ENCODE measurements at places on chromosomes 12 and 14.

GRCh38 chr14:68306934-68307789, 485.7 kb downstream of the ZFP36L1 start:
- DNase-seq: no peak

GRCh38 chr12:6049992-6050391, 74.5 kb downstream of the VWF start:
- DNase-seq: no peak

- no peak for DNase-seq
Observed at GRCh38 chr14:102777711-102778337, 575 bp downstream of the TRAF3 start.

GRCh38 chr12:62758216-62758615, 176.7 kb downstream of the PPM1H start:
- DNase-seq: no peak

DNA sequence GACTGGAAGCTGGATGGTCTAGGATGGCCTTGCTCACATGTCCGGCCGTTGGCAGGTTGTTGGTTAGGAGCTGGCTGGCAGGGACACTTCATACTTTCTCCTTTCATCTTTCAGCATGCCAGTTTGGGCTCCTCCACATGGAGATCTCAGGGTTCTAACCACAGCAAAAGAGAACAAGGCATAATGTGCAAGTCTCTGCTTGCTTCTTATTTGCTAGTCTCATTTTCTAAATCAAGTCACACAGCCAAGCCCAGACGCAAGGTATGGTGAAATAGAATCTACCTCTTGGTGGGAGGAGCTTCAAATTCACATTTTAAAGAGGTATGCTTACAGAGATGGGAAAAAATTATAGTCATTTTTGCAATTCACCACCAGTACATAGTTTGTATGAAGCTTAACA, 69.1 kb upstream of the NAP1L1 start:
- DNase-seq: no peak

- no peak for DNase-seq
Observed at GRCh38 chr12:78316136-78316535, 485.4 kb downstream of the NAV3 start.

GRCh38 chr12:112354399-112354798, 27.8 kb downstream of the HECTD4 start:
- DNase-seq: no peak

- no peak for DNase-seq
Observed at GRCh38 chr12:130192642-130193345, 30.5 kb downstream of the FZD10 start.

DNA sequence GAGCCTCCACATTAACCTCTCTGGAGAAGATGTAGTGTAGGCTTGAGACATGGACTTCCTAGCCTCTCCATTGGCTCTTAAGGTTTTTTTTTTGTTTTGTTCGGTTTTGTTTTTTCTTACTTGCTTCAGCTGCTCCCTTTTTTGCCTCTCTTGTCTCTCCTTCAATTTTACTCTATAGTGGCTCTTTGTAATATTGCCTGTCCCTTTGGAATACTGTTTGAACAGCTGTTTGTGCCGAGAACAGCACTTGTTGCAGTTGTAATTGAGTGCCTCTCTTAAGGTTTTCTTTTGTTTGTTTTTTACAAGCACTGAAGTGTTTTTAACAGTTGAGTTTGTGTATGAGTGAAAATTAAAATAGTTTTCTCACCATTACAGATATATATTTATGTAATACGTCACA, 567.7 kb downstream of the LRFN5 start:
- no peak for DNase-seq

Data from CD4-positive, alpha-beta T cell (primary cell).